EL (cell line): ENCODE measurements at places on chromosomes 4 and X.
A peak's percentile ranks its signal among the peaks of the same experiment; 100 is the strongest.

GRCh38 chr4:30413915-30414314 lies 306.3 kb upstream of the PCDH7 start:
- no peak for DNase-seq

- DNase-seq, result no peak
These were observed 17.8 kb downstream of the SRD5A3 start for GRCh38 chr4:55363691-55364351.

- no peak for DNase-seq
These were observed 147.5 kb upstream of the SMIM31 start for GRCh38 chr4:164606478-164606877.

- no peak for DNase-seq
These were observed 139.6 kb downstream of the UNC5C start for GRCh38 chr4:95409127-95409526.

- DNase-seq, result no peak
These were observed 69.9 kb upstream of the ELOVL6 start for GRCh38 chr4:110268352-110268751.

DNA sequence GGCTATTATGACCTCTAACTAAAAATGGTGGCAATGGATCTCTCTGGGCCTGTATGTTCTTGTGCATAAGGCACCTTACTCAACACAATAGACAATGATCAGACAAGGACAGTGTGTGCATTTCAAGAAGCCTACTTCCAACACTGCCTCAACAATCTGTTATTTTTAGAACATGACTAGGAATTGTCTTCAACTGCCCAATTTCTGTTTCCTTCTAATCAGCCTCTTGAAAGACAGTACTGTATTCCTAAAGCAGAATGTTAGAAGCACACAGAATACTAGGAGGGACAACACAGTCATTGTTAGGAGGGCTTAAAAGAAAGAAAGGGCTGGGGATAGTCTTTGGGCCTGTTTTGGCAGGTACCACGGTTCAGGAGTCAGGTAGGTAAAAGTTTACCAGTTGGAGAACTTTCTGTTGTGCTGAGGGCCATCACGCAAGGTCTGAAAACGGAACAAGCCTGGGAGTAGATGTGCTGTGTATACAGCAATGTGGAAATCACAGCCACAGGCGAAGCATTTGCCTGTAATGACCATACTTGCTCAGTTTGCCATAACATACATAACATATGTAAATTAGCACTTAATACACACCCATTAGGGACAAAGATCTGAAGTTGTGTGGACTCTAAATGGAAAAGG lies 100.8 kb upstream of the ATXN3L start:
- DNase-seq, result no peak

DNA sequence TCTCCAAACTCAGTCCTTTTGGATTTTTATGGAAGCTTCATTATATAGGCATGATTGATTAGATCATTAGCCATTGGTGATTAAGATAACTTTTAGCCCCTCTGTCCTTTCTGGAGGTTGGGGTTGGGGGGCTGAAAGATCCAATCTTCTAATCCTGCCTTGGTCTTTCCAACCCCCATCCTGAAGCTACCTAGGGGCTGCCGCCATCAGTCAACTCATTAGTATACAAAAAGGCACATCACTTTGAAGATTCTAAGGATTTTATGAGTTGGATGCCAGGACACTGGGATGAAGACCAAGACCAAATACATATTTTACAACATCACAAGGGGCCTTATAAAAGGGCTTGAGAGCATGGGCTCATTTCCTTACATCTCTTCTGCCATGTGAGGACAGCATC lies 47.5 kb downstream of the CYTL1 start:
- DNase-seq, result no peak

DNA sequence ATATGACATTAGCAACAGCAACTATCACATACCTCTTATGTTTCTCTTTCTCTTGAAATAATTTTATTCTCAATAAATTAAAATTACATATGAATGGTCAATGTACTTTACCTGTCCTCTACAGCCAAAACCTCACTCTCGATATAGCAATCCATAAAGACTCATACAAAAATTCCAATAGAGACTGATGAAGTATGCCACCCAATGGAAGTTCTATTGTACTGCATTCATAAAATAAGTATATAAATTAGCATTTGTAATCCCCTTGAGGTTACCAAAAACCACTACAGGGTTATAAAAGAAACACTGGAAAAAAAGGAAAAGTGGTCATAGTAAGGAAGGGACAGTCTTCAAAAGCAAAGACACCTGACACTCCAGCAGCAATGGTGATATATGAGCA lies 32.8 kb downstream of the CLDN2 start:
- DNase-seq, result peak; percentile 6

- DNase-seq, result no peak
These were observed 20.1 kb downstream of the SLITRK4 start for GRCh38 chrX:143615851-143616250.

DNA sequence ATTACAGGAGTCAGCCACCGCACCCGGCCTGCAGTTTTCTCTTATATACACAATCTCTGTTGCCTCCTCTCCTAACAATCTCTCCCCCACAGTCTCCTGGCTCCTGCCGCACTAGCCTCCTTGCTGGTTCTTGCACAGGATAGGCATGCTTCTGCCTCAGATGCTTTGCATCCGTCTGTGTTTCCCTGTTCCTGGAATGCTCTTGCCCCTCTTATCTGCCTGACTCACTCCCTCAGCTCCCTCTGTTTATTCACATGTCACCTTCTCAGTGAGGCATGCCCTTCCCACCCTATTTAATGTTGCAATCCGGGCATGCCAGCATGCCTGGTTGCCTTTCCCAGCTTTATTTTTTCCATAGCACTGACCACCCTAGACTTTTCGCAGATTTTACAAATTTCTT lies 161.9 kb downstream of the PHF8 start:
- DNase-seq, result peak; percentile 33

DNA sequence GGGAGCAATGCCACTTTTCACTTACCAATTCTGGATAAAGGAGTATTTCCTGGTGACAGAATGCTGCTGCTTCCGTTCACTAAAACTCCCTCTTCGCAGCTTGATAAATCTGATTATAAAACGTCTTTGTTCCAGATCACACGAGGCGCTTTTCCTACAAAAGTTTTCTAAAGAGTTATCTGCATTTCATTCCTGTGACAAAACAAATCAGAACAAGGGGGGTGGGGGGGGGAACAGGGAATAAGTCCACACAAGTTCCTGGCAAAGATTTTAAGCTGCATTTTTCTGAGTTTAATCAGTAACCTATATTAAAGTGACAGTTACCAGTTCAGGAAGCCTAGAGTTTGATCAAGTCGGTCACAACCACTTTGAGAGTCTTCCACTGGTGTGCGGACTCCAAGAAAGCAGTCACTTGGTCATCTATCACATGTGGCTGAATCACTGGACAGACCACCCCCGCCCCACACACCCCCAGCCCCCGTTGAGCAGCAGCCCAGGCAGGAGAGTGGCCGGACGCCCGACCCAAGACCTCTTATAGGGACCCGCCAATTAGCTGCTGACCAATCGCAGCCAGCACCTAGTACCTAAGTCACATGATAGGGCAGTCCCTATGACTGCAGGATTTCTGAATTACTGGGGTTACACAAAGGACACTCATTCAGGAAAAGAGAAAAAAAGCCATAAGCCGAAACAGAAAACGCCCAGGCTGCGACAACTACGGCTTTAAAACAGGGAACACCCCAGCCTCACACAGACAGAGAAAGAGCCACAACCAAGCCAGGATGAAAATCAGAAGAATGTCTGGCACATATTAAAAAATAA lies 569.3 kb upstream of the DIPK2B start:
- peak; percentile 87 for DNase-seq

DNA sequence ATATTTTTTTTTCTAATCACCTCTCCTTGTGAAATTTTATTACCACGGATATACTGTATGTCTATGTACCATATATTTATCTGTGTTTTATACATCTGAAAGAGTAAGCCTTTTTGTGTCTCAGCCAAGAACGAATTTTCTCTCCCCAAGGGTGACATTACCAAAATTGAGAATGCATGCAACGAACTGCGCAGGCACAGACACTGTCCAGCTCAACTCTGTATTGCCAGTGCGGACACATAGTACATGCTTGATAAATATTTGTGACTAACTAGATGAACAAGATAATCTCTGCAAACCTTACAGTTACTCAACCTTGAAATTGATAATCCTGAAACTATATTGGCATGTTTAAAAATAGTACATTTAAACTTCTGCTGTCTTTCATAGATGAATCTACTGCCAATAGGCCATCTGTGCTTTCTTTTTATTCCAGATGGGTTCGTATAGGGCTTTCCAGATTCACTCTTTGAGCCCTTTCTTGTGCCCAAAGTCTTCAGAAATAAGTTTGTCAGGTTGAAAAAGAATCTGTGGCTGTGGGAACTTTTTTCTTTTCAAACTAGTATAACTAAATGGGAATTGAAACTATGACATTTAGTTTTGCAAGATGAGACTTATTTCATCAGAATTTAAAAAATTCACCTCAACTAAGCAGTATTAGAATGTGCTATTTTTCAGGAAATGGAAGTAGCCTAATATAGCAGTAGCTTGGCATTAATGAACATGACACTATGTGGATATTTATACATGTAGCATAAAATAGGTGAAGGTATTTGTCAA lies 38.9 kb downstream of the DTHD1 start:
- no peak for DNase-seq

DNA sequence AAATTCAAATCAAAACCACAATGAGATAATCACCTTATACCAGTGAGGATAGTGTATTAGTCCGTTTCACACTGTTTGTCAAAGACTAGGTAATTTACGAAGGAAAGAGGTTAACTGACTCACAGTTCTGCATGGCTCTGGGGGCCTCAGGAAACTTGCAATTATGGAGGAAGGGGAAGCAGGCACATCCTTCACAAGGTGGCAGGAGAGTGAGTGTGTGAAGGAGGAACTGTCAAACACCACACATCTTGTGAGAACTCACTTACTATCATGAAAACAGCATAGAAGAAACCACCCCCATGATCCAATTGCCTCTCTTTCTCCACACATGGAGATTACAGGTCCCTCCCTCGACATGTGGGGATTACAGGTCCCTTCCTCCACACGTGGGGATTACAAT lies 54.7 kb upstream of the TRPC5 start:
- no peak for DNase-seq

GRCh38 chrX:135345107-135345589 lies 35.9 kb downstream of the ETDC start:
- DNase-seq, result peak; percentile 74

DNA sequence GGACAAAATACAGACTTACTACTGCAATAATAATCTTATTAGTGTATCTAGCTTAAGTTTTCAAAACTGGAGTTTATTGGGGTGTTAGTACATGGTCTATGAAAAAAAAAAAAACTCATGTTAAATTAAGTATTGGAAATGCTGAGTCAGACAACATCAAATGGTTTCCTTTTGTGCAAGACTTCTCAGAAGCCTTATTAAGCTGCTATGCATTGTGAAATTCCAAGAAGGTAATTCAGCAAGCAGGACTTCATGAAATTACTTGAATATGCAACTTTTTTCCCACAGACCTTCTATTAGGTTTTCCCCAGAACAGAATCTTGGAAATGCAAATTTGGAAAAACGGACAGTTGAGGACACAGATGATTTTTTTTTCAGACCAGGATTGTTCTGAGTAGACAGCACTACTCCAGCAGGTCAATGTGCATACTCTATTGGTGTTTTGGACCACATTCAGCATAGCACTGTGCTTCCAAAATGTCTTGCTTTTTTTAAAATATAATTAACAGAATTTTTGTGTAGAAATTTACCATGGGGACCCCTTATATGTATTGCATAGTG lies 568.8 kb upstream of the TENM3 start:
- no peak for DNase-seq

DNA sequence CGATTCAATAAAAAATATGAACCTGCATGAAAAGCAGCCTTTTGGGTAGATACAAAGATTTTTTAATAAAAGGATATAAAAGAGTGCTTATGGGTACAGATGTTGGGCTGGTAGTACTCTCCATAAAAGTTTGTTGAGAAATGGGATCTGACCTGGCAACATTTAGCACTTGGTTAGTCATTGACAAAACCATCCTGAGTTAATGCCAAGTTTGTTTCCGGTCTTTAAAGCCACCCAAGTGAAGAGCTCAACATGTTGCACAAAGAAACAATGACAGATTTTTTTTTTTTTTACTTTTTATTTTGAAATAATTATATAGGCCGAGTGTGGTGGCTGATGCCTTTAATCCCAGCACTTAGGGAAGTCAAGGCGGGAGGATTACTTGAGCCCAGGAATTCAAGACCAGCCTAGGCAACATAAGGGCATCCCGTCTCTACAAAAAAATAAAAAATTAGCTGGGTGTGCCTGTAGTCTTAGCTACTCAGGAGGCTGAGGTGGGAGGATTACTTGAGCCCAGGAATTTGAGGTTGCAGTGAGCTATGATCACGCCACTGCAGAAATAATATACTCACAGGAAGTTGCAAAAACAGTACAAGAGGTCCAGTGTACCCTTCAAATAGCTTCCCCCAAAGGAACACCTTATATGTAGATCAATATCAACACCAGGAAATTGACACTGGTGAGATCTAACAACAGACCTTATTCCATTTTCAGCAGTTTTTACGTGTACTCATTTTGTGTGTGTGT lies 16.6 kb downstream of the CHST7 start:
- peak; percentile 63 for DNase-seq

DNA sequence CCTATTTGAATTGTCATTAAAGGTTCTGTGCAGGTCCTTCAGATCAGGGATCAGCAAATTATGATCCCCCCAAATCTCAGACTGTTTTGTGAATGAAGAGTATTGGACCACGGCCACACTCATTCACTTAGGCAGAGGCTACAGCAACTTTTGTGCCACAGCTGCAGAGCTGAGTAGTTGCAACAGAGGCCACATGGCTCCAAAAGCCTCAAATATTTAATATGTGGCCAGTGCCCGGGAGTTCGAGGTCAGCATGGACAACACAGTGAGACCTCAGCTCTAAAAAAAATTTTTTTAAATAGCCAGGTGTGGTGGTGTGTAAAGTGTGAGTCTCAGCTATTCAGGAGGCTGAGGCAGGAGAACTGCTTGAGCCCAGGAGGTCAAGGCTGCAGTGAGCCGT lies 100.7 kb downstream of the NSUN7 start:
- DNase-seq, result no peak

DNA sequence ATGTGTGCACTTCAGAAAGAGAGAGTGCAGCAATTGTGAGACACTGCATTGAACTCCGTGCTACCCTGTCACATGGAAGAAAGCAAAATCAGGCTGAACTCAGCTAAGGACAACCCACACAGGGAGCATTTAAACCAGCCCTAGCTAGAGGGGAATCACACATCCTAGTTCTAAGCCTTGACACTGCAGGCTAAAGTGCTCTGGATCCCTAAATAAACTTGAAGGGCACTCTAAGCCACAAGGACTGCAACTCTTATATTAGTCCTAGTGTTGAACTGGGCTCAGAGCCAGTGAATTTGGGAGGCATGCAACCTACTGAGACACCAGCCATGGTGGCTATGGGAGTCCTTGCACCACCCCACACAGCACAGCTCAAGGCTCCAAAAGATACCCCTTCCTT lies 311.9 kb downstream of the OPHN1 start:
- no peak for DNase-seq

GRCh38 chr4:743463-744211 lies 38.0 kb downstream of the PCGF3 start:
- peak; percentile 31 for DNase-seq

DNA sequence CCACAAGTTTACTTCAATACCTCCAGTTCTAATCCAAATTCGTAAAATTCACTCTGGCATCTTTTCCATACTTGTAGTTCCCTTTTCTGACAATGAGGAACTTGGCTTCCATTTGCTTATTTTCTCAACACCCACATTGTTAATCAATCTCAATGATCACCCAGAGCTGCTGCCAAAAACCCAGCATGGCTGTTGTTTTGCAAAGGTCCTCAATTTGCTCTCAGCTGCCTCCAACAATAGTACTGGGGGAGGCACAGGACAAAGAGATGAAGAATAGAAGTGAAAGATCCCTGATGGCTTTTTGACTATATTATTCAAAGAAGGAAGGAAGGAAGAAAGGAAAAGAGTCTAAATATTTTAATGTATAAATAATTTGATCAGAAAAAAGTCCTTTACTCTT lies 847.8 kb downstream of the RAPGEF2 start:
- no peak for DNase-seq
